Osteocyte (in vitro differentiated cells): ENCODE measurements at places on chromosomes 2 and 18. TPM values are rescaled to one million over a fixed set of nuclear protein-coding genes. Genes with fewer than 3 reads are reported as not detected.

DNA sequence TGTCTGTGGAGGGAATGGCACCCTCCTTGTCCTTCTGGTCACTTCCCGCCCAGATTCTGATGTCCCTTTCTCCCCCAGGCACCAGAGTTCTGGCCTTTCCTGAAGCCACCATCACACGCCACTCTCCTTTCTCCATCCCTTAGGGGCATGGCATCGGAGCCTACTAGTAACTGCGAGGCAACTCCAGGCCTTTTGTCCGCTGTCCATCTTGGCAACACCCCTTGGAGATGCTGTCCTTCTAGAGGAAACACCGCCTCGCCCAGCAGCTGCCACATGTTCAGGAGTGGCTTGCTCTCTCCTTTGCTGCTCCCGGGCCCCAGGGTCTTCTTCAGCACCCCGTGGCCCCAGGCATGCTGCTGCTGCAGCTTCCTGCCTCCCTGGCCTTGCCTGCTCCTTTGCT is 267.0 kb downstream of the SRBD1 start:
- no peaks in the 10 kb centered on the region for H3K27me3 ChIP-seq
- DNase-seq: peak; percentile 81
- peak overlapping the region; percentile 82 for H3K27ac ChIP-seq
- peak overlapping the region; percentile 38 for H3K4me3 ChIP-seq
- H3K4me1 ChIP-seq: peaks cover 55% of the 10 kb centered on the region

DNA sequence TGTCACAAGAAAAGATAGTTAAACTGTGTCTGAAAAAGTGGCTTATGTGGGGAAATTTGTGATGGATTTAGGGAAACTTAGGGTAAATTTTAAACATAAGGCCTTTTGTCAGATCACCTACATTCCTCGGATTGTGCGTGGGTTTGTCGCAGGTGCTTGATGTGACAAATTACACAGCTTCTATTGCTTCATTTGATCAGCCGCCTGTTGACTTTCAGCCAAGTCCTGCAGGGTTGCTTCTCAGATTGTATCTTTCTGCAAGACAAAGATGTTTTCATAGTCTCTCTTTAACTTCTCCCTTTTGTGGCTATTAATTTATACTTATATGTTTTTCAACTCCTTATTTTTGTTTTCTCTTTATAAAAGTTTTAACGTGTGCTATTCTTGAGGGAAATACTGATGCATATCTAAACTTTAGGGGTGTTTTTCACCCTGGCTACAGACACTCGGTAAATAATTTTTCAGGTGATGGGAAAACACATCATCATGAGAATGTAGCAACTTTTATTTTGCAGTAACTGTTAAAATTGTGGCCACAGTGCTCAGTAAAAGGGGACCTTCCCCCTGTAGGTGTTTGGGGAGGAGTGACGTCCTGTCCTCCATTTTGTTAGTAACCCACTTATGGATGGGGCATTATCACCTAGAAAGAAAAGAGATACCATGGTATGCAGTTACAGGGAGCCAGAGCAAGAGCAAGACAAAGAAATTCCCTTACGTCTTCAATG is 31.4 kb downstream of the GALM start:
- no peak overlapping the region for H3K27ac ChIP-seq
- DNase-seq: no peak
- H3K36me3 ChIP-seq: no peaks in the 10 kb centered on the region
- H3K27me3 ChIP-seq: no peaks in the 10 kb centered on the region

DNA sequence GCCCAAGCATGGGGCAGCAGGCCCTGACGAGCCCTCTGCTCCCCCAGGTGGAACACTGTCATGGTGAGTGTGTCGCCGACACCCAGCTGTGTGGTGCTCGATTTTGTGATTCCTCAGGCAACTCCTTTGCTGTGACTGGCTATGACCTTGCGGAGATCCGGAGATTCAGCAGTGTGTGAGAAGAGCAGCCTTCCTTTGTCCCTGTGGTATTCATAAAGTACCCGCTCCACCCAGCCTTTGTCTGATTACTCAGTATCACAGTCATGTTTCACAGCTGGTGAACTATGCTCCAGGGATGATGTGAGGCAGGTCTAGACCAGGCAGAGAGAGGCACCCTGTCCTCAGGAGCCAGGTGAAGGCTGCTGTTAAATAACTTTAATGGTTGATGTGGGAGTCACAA is 4.0 kb downstream of the WDR54 start:
- no peak overlapping the region for H3K27ac ChIP-seq
- H3K27me3 ChIP-seq: no peaks in the 10 kb centered on the region
- H3K4me3 ChIP-seq: no peak overlapping the region
- peaks cover 8% of the 10 kb centered on the region for H3K4me1 ChIP-seq

GRCh38 chr2:58047961-58048360 is 1.4 kb downstream of the VRK2 start:
- peak overlapping the region; percentile 57 for H3K4me3 ChIP-seq
- H3K4me1 ChIP-seq: peaks cover 25% of the 10 kb centered on the region
- H3K27ac ChIP-seq: peak overlapping the region; percentile 2

- H3K4me1 ChIP-seq: peaks cover 24% of the 10 kb centered on the region
- H3K36me3 ChIP-seq: peaks cover 41% of the 10 kb centered on the region
- DNase-seq: no peak
- H3K27me3 ChIP-seq: no peaks in the 10 kb centered on the region
- H3K27ac ChIP-seq: no peak overlapping the region
These were observed 29.0 kb downstream of the LPIN1 start for GRCh38 chr2:11775384-11775783.

DNA sequence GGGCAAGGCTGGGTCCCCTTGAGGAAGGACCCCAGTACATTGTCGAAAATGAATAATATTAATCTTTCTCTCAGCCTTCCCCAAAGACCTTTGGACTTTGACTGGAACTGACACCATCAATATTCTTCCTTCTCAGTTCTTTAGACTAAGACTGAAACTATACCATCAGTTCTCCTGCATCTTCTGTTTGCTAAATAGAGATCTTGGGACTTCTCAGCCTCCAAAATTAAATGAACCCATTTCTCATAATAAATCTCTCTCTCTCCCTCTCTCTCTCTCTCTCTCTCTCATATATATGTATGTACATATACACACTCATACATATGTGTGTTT is 39.7 kb upstream of the VRK2 start:
- H3K4me3 ChIP-seq: no peak overlapping the region
- H3K27me3 ChIP-seq: no peaks in the 10 kb centered on the region
- DNase-seq: no peak
- peaks cover 19% of the 10 kb centered on the region for H3K4me1 ChIP-seq
- no peak overlapping the region for H3K27ac ChIP-seq

GRCh38 chr2:152094014-152094413 is 4.8 kb downstream of the CACNB4 start:
- H3K27ac ChIP-seq: no peak overlapping the region
- DNase-seq: no peak
- H3K4me3 ChIP-seq: no peak overlapping the region
- no peaks in the 10 kb centered on the region for H3K36me3 ChIP-seq
- peaks cover 10% of the 10 kb centered on the region for H3K4me1 ChIP-seq

DNA sequence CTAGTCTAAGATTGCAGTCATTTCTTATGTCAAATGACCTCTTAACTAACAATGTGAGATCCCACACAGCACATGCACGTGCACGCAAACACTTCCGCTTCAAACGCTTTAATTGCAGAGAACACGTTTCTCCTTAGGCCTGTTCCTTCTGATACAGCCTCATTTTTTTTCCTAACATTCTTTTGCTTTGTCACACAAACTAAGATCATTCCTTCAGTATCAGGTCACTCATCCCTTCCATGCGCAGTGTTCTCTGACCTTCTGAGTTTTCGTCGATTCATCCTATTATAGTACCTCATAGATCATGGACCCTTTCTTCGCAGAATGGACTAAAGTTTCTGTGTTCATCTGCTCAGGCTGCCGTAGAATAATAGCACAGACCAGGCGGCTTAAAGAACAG is 327.1 kb upstream of the CDH19 start:
- H3K27ac ChIP-seq: no peak overlapping the region
- no peak for DNase-seq
- no peaks in the 10 kb centered on the region for H3K4me1 ChIP-seq
- H3K4me3 ChIP-seq: no peak overlapping the region
- H3K36me3 ChIP-seq: no peaks in the 10 kb centered on the region

DNA sequence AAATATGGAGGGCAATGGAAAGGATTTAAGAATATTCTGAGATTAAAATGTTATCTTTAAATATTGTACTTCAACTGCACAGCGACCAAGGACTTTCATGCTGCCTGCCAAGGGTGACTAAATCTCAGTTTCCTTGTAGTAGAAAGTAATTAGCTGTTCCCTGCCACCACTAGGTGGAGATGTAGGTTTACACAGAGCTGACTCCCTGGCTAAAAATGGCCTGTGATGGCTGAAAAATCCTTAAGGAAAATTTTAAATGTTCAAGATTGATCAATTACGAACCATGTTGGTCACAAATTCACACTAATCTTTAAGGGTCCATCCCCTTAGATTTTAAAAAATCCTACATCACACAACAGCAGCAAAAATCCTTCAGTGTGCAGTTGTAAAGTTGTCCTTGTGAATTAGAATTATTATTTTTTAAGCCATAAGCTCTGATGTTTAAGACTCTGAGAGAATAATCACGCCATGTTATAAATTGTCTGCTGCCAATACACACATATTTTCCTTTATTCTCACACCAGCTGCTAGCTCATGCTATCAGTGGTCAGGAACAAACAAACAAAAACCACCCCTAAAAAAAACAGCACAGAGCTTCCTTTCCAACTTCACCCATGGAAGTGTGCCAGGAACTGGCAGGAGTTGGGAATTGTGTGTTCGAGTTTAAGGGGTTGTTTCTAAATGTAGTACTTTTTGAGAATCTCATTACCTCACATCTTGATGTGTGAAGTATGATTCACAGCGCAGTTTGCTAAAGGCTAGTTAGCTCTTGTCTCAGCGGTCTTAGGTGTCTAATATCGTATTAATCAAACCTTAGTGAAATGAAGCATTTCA is 399.8 kb downstream of the TMEM182 start:
- peaks cover 9% of the 10 kb centered on the region for H3K4me1 ChIP-seq
- H3K27me3 ChIP-seq: peaks cover 19% of the 10 kb centered on the region
- peak overlapping the region; percentile 14 for H3K27ac ChIP-seq
- H3K4me3 ChIP-seq: no peak overlapping the region

DNA sequence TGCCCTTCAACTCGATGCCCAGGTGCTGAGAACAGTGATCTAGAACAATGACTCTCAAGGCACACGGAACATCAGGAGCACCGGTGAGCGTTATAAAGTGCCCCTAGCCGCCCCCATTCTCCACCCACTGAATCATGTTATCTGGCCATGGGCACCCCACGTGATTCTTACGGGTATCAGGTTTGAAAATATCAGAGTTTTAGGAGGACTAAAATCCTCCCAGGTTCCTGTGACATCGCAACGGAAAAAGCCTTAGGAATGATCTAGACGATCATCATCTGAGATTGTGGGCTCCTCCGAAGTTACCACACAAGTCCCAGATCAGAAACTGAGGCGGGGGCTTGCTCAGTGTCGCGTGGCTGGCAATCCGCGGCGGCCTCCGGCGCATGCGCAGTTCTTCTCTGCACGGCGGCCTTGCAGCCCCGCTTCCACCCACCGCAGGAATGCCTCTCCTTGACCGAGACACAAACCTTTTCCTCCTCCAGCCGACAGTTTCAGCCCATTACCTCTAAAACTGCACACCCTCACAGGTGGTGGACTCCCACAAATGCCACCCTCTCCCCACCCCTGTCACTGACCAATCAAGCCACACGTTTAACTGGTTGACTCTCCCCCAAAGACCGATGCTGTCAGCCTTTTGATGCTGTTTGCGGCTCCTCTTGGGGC is 5.8 kb upstream of the MRPL33 start:
- no peaks in the 10 kb centered on the region for H3K36me3 ChIP-seq
- peaks cover 37% of the 10 kb centered on the region for H3K4me1 ChIP-seq
- H3K27me3 ChIP-seq: no peaks in the 10 kb centered on the region
- DNase-seq: no peak

DNA sequence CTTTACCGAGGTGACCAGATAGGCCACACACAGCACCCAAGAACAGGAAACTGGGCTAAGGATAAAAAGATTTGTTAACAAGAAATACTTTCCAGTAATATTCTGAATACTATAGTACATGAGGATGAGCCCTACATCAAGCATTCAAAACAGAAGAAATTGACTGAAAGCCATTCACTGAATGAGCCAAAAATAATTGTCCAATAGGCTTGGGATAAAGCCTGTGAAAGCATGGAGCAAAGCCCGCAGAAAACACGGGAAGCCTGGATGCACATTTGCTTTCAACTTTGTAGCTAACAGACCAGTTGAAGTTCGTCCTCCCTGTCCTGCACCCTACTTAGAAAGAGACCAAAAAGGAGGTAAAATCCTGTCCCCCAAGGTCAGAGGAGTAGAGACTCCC is 56.3 kb downstream of the DIPK1C start:
- DNase-seq: no peak
- peaks cover 2% of the 10 kb centered on the region for H3K4me1 ChIP-seq
- H3K36me3 ChIP-seq: no peaks in the 10 kb centered on the region

GRCh38 chr2:175111200-175111657 is 56.8 kb downstream of the ATF2 start:
- no peak for DNase-seq
- peak overlapping the region; percentile 85 for H3K27ac ChIP-seq
- H3K36me3 ChIP-seq: peaks cover 41% of the 10 kb centered on the region
- peaks cover 12% of the 10 kb centered on the region for H3K4me1 ChIP-seq

DNA sequence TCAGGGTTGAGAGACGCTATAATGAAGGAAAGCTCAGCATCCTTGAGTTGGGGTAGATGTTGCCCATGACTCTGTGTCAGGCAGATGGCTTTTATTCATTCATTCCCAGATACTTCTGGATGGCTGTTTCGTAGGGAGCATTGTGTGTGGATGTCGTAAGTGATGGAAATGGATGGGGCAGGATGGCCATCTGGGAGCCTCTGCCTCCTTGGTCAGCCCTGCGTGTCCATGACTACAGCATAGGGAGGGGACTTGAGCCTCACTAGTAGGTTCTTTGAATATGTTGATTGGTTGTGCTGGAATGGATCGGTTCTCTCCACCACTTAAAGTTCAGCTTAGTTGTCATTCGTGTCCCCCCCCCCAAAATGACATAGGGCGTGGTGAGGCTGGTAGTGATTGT is 44.9 kb downstream of the TGOLN2 start:
- H3K4me3 ChIP-seq: no peak overlapping the region
- DNase-seq: no peak
- H3K27me3 ChIP-seq: no peaks in the 10 kb centered on the region
- no peak overlapping the region for H3K27ac ChIP-seq

GRCh38 chr2:239644011-239644410 is 243.2 kb upstream of the HDAC4 start:
- no peaks in the 10 kb centered on the region for H3K4me1 ChIP-seq
- H3K27me3 ChIP-seq: no peaks in the 10 kb centered on the region

- no peaks in the 10 kb centered on the region for H3K27me3 ChIP-seq
- no peaks in the 10 kb centered on the region for H3K36me3 ChIP-seq
- DNase-seq: no peak
- H3K27ac ChIP-seq: peak overlapping the region; percentile 8
- peaks cover 8% of the 10 kb centered on the region for H3K4me1 ChIP-seq
These were observed 32.0 kb downstream of the CTAGE1 start for GRCh38 chr18:22385718-22386117.

ABCG5 gene
- not detected in 2 replicates for total RNA-seq

ANKRD44 gene
- 14.3 and 16.6 TPM in 2 replicates for total RNA-seq

GREB1 gene
- total RNA-seq: 0.54 and 0.55 TPM in 2 replicates

C2orf78 gene
- total RNA-seq: not detected in 2 replicates

EMILIN1 gene
- 206 and 212 TPM in 2 replicates for total RNA-seq

ERBB4 gene
- total RNA-seq: 2.5 and 2.8 TPM in 2 replicates
